Stimulated activated CD4-positive, alpha-beta T cell treated with anti-CD3 and anti-CD28 coated beads, Interleukin-1b, Interleukin-23, amount 100 ng/mL, for 4 hours (primary cell): ENCODE measurements at places on chromosomes 12 and 14.

DNA sequence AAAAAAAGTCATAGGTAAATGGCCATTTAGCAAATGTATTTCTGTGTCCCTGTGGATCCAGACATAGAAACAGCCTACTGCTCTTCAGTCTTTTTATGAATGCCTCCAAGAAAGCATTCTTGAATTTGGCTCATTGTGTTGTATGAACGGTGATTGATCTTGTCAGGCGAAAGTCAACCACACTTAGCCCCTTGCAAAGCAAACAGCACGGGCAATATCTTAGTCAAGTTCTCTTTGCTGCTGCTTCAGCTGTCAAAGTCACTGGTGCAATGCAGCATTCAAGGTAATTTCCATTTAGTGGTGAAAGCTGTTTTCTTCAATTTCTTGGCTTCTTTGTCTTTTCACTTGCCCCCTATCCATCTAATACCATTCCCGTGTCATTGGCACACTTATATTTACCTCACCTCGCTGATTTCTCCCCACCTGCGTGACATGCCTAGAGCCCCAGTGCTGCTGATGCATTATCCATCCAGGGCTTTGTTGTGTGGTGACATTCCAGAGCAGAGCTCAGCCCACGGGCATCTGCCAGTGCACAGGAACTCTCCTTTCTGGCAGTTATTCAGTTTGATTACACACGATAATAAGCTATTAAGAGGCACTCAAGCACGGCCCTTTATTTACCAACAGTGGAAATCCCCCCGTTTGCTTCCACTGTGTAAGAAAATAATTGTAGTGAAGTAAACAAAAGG, 362.3 kb upstream of the NOVA1 start:
- DNase-seq: no peak

- no peak for DNase-seq
Observed at GRCh38 chr14:52391881-52392615, 77.9 kb downstream of the PTGER2 start.

DNA sequence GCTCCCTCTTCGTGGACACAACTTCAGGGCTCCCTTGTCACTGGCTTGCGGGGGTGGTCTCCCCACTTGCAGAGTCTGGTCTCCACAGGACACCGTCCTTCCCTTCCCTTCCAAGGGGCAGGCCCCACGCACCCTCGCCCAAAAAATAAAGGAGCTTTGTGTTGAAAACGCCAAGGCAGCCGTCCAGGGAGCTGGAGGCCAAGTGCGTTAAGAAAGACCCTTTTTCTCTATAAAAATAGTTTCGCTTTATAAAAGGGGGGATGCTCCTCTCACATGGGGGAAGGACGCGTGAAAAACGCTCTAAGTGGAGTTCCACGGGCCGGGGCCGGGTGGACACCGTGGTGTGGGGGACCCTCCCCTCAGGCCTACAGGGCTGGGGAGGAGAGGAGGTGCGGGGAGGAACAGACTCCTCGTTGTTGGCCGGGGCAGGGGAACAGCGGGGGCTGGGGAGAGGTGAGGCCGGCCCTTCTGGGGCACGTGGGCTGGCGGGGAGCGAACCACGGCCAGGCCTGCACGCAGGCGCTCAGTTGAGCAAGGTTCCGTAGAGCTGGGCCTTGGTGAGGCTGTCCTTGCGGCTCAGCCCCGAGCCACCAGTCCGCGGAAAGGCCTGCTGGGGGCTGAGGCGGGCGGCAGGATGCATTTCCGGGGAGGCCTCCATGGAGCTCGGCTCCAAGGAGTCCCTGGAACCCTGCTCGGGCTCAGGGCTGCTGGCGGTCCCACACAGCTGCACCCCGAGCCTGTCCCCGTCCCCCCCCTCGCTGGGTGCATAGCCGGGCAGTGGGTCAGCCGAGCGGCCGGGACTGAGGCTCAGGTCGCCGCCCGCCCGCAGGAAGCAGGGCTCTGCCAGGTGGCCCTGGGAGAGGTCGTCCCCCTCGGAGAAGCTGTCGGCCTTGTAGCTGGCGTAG, 49.5 kb downstream of the BEGAIN start:
- DNase-seq: no peak

DNA sequence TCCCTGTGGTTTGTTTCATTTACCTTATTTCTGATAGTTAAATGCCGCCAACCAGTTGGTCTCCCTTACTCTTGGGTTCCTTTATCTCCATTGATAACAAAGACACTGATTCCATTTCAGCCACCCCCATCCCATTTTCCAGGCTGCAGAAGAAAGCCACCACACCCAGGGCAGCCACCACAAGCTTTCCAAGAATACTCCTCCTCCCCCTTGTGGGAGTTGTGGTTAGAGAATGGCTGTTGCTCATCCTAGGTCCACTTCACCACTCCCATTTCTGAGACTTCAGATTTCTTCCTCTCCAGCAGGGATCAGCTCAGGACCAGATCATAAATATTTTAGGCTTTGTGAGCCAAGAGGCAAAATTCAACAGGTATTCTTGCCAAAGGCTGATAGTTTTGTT, 73.9 kb downstream of the ANO4 start:
- no peak for DNase-seq

DNA sequence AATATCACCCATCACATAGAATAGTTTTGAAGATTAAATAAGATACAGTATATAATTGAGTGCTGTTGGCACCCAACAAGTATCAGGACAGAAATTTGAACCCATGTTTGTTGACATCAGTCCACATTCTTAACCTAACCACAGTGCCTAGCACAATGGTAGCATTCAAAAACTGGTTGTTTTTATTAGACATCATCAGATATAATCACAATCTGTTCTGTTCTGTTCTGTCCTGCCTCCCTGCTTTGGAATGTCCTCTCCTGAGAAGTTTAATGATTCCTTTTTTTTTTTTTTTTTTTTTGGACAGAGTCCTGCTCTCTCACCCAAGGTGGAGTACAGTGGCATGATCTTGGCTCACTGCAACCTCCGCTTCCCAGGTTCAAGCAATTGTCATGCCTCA, 476.6 kb downstream of the RMST start:
- DNase-seq: no peak

DNA sequence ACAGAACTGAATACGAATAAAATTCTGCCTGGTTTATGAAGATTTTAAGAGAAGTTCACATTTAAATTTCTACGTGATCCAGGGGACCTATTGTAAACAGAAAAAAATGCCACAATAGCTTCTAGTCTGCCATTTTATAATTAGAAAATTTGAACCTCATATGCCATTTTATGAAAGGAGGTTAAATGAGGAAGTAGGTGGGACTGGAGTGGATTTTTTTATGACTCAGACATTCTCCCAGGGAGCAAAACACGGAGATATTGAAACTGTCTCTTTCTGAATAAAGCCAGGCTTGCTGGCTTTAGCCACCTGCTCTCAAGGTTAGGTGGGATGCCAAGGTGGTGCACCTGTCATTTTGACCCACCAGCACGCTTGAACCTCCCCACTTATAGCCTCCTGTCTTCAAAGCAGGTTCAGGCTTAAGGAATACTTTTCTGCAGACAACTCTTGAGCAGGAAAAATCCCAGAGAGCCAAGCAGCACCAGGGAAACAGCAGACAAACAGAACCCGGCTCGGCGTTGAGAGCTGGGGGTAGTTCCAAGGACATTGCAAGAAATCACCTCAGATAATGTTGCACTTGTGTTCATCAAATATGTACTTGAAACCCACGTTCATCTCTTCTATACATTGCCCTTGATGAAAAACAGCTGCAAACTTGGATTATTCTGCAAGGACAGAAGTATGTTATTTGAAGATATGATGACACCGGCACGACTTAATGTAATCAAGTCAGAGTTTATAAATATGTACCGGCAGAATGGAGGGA, 203.7 kb downstream of the PPM1H start:
- DNase-seq: no peak

GRCh38 chr12:89779090-89779489, 70.5 kb upstream of the ATP2B1 start:
- DNase-seq: no peak

GRCh38 chr12:65278576-65279368, at the start of gene MSRB3:
Gene MSRB3 (plus strand): TSS chr12:65278683. CDS start chr12:65308580, 29,897 bp downstream.
- no peak for DNase-seq

- DNase-seq: no peak
Observed at GRCh38 chr12:89346741-89347324, 5.5 kb downstream of the DUSP6 start.

- DNase-seq: no peak
Observed at GRCh38 chr14:65943150-65943549, 530.6 kb downstream of the FUT8 start.

DNA sequence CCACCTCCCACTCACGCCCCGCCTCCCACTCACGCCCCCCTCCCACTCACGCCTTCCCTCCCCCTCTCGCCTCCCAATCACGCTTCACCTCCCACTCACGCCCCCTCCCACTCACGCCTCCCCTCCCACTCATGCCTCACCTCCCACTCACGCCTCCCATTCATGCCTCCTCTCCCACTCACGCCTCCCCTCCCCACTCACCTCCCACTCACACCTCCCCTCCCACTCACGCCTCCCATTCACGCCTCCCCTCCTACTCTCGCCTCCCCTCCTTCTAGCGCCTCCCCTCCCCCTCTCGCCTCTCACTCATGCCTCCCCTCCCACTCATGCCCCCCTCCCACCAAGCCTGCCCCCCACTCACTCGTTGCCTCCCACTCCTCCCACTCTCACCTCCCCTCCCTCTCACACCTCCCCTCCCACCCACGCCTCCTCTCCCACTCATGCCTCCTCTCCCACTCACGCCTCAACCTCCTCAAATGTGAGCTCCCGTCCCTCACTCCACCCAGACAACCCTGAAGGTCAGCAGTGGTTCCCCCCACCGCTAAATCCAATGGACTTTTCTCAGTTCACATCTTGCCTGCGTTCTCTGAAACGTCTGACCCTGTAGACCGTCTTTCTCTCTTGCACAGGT, 39.8 kb downstream of the TMEM63C start:
- no peak for DNase-seq

DNA sequence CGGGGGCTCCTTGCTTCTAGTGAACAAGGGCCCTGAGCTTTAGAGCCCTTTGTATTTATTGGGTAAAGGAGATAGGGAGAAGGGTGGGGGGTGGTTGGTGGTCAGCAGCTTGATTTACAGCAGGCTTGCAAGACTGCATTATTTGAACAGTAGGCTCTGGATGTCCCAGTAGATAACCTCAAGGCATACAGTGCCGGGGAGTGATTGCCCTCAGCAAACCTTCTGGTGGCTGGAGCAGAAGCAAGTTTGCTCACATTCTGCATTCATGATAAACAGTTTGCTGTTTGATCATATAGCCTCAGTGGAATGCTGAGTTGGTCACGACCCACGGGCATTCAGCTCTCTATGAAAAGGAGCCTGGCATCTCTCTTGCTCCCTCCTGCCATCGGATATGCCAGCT, 16.5 kb upstream of the MAPKAPK5 start:
- no peak for DNase-seq

DNA sequence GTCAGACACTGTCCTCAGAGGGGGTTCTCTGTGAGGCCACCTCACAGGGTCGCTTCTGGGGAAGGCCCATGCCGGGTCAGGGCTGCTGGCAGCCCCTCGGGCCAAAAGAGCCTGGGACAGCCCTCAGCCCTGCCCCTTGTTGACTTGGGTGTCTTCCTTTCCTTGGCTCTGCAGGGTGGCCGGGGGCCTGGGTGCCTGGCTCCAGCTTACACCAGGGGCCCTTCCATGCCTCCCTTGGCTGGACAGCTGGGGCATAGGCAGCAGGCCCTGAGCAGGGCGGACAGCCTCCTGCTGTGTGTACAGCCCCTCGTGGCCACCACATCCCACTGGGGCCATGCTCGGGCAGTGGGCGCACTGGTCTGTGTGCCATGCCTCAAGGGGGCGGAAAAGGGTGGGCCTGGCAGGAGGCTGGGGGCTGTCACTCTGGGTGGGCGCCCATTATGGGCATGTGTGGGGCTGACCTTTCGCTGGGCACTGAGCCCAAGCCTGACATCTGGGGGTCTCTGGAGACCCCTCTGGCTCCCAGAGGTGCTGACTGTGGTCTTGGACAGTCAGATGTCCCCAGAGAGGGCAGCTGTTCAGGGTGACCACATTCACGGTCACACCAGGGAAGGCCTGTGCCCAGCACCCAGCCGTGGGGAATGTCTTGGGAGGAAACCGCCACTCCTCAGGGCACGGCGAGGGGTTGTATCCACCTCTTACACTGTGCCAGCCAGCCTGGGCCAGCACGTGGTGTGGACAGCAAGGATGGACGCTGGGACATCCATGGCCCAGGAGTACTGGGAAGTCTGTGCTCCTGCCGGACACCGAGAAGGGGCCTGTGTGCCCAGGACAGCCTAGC, 313.3 kb downstream of the TMEM121 start:
- no peak for DNase-seq

DNA sequence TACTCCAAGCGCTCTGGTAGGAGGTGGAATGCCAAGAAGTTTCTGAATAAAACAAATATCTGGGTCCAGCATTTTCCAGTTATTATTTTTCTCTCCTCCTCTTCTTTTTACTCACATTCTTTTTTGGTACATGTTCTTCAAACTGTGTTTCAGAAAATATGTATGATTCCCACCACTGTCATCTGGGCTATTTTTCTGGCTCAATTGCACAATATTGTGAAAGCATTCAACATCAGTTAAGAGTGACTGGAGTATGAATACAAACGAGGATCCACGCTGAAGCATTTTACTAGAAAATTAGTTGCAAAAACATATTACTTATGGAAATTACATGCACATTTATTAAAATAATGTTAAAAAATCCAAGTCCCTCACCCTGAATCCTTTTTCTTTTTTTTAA, 61.5 kb downstream of the KCNMB4 start:
- DNase-seq: no peak

DNA sequence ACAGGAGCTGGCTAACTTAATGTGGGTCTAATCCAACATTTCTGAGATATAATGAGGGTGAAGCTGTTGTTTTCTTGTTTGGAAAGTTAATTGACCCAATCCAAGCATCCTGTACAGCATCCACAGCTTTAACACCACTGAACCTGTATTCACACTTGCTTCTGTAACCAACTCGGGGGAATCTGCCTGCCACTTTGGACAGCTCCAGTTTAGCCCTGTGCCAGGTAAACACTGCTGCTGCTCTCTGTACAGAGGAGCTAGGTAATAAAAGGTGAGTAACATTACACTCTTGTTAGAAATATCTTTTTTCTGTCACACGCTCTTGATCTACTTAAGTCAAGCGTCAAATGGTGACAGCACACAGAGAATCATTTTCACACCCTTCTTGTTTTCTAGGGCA, 700 bp downstream of the OR11G2 start:
- no peak for DNase-seq

DNA sequence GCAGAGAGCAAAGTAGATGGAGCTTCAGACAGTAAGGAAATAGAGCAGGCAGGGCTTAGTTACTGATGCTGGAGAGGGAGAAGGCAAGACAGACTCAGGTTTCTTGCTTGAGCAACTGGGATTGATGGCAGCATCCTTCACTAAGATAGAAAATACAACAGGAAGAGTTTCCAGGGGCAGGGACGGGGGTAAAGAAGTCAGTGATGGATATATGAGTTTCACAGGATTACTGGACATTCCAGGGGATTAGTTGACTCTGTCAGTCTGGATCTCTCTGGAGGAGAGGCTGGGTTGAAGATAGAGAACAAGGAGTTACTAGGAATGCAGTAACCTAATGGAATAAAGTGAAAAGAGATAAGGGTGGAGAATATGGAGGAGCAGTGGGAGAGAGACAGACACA, 74.5 kb upstream of the ATF1 start:
- no peak for DNase-seq

GRCh38 chr12:41514021-41514777, 326.1 kb downstream of the PDZRN4 start:
- no peak for DNase-seq

GRCh38 chr12:79685068-79685467, 5.7 kb downstream of the PAWR start:
- no peak for DNase-seq
